Stimulated activated CD8-positive, alpha-beta memory T cell treated with anti-CD3 and anti-CD28 coated beads, Interleukin-7, amount 100 ng/mL, for 1 hour (primary cell): ENCODE measurements at places on chromosomes 13 and 19.

DNA sequence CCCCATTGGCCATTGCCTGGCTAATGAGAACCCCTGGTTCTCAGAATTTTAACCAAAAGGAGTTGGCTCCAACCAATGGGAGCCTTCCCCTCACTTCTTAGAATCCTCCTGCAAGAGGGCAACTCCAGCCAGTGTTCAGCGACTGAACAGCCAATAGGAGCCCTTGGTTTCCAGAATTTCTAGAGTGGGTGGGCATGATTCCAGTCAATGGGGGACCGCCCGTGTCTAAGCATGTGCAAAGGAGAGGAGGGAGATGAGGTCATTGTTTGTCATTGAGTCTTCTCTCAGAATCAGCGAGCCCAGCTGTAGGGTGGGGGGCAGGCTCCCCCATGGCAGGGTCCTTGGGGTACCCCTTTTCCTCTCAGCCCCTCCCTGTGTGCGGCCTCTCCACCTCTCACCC is 9.5 kb upstream of the SWSAP1 start:
- no peak for DNase-seq

- DNase-seq: no peak
Measured at GRCh38 chr13:90995614-90996013, 351.9 kb upstream of the MIR17HG start.

- no peak for DNase-seq
Measured at GRCh38 chr13:80334597-80335260, 6.2 kb downstream of the SPRY2 start.

- no peak for DNase-seq
Measured at GRCh38 chr19:40341601-40342482, 6.4 kb downstream of the C19orf47 start.

DNA sequence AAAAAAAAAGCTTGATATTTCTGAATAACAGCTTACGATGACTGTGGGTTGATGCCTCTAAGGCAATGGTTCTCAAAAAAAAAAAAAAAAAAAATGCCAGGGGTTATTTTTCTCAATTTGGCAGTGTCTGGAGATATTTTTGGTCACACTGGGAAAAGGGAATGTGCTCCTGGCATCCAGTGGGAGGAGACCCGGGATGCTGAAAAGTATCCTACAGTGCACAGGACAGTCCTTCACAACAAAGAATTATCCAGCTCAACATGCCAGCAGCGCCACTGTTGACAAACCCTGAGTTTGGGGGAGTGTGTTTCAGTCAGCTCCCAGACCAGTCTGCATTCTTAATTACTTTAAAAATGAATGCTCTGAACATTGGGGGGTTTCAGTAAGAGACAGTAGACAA is 54.5 kb downstream of the FLT3 start:
- DNase-seq: no peak

- no peak for DNase-seq
Measured at GRCh38 chr13:55359067-55359466, 1781.7 kb upstream of the PRR20A start.

GRCh38 chr13:49956131-49956530 is 20.0 kb upstream of the SPRYD7 start:
- no peak for DNase-seq

GRCh38 chr19:3979674-3980352 is 5.5 kb downstream of the EEF2 start:
- DNase-seq: no peak

DNA sequence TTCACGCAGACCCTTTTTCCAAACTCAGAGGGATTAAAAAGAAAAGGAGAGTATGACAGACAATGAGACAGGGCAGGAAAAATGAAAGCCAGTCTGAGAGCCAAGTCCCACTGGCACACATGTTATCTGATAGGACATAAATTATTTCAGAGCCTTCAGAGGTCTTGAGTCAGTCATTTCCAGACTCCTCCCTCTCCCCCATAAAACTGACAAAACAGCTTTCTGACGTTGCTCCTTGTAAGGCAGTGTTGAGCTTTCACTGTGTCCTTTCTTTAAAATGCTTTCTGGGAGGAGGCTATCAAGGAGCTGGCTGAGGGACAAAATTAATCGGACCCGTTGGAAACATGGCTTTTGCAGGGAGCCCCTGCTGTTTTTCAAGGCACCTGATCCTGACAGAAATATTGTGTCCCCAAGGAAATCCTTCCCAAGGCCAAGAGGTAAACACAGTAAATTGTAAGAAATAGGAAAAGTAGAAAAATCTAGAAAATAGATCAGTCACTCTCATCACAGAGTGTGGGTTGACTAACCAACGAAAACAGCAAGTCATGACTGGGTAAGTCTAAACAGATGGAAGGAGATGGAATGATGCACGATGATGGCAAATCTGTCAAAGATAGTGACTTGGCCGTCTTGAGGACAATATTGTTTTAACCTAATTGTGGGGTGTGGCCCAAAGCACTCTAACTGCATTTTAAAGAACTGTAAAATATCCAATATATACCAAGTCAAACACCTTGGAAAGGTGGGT is 89.7 kb downstream of the DCT start:
- DNase-seq: no peak

- peak; percentile 58 for DNase-seq
Measured at GRCh38 chr19:50368649-50369570, 3.5 kb upstream of the NAPSA start.

- no peak for DNase-seq
Measured at GRCh38 chr19:11813703-11814028, 407 bp upstream of the ZNF440 start.

GRCh38 chr13:113046883-113047244 is 58.7 kb upstream of the F7 start:
- no peak for DNase-seq

DNA sequence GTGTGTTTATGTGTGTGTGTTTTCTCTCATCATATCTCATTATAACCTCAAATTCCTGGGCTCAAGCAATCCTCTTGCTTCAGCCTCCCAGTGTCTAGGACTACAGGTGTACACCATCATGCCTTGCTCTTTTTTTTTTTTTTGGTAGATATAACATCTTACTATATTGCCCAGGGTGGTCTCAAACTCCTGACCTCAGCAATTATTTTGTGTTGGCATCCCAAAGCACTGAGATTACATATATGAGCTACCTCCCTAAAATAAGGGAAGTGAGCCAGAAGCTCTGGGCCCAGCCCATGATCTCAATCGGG is 448 bp upstream of the ZNF543 start:
- DNase-seq: no peak

DNA sequence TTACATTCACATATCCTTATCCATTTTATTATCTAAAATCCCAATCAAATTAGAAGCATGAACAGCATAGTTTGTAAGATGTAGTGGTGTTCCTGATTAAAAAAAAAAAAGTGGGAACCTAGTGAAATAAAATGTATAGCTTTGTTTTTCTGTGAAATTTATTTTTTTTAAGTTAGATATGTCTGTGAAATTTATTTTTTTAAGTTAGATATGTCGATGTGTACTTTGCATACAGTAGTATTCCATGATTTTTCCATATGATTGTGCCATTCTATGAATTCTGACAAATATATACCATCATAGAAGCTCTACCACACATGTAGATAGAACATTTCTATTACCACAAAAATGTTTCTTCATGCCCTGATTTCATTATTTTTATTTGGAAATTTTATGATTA is 6.0 kb upstream of the MAB21L1 start:
- DNase-seq: no peak

DNA sequence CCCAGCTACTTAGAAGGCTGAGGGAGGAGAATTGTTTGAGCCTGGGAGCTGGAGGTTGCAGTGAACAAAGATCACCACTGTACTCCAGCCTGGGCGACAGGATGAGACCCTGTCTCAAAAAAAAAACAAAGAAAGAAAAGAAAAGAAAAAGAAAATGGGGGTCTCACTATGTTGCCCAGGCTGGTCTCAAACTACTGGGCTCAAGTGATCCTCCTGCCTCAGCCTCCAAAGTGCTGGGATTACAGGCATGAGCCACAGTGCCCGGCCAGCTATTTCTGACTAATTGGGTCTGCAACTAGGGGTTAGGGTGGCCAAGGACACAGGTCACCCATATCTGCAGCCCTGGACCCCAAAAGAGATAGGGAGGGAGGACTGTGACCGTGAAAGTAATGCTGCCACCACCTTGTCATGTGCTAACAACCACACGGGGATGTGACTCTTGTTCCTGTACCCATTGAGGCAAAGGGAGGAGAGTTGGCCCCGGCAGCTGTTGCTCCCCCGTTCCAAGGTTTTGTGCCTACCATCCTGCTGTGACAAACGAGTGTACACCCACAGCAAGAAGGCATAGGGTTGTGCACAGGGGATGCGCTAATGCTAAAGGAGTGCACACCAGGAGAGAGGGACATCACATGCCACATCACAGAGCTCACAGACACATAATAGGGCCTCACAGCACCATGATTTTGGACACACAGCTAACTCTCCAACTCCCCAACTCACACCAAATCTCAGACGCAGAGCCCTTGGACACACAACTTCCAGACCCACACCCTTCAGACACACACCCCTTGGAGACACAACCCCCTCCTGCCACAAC is 619 bp downstream of the MEF2B start:
- DNase-seq: no peak

DNA sequence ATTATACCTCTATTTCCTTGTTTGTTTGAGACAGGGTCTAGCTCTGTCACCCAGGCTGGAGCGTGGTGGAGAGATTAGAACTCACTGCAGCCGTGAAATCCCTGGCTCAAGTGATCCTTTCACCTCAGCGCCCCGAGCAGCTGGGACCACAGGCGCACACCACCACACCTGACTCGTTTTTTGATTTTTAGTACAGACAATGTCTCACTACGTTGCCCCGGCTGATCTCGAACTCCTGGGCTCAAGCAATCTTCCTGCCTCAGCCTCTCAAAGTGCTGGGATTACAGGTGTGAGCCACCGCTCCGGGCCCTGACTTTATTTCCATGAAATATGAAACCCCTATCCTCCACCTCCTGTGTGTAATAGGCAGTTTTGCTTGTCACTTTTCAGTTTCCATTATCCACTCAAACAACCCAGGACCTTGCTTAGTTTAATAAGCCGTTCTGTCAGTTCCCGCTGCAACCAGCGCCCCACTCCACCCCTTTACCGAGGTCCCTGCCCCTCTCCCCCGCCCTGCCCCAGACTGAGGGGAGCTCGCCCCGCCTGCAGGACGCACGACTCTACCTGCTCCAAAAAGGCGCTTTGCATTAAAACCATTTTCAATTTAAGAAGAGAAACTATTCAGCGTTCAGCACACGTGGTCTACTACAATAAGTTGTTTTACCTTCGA is 16.9 kb downstream of the ZNF816 start:
- no peak for DNase-seq

GRCh38 chr19:40466219-40466984 is 399 bp upstream of the SPTBN4 start:
- DNase-seq: peak; percentile 41

DNA sequence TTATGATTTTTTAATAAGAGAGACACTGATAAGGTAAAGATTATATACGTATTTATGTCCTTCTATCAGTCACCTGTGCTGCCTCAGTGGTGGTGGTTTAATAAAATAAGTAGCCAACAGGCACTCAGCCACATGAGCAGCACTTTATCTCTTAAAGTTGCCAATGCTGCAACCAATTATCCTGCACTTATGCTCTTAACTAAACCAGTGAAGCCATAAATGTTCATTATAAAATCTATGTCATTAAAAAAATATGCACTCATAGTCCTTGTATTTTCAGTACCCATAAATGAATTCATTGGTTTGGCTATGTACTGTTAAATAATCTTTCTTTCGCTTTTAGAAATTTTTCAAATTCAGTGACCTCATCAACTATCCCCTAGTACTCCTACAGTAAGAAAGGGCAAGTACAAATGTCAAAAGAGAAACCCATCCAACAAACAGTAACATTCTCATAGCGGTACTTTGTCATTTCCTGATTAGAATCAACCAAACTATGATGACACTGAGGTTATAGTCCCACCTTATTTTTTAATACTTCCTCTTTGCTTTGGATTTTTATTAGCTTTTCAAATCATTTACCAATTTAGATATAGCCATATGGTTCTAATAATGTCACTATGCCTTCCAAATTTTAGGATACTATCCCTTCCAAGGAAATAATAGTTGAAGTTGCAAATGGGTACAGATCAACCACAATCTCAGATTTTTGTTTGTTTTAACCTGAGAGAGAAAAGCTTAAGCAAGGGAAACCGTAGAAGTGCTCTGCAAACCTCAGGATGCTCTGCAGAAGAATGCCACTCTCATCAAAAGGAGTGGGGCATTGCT is 190.9 kb downstream of the KLF12 start:
- no peak for DNase-seq

GRCh38 chr19:11196406-11197287 is 698 bp downstream of the KANK2 start:
- DNase-seq: no peak

DNA sequence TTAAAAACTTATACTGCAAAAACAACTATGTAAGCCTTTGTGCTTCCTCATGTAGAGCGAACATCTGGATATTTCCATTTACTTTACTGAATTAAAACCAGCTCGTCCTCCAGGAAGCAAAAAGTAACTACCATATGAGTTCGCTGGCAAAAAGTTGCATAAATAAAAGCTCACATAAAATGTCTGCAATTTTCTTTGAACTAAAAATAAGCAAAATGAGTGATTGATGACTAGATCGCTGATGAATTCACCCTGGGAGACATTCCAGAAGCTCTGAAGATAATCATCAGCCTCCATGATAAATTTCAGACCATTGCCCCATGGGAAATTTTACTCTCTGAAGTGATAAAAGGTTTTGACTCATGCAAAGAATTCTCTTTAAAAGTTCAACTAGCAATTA is 67.3 kb upstream of the SACS start:
- no peak for DNase-seq

GRCh38 chr13:113005997-113006396 is 37.0 kb downstream of the MCF2L start:
- DNase-seq: no peak

- no peak for DNase-seq
Measured at GRCh38 chr19:18068395-18068794, 18.3 kb downstream of the IL12RB1 start.

DNA sequence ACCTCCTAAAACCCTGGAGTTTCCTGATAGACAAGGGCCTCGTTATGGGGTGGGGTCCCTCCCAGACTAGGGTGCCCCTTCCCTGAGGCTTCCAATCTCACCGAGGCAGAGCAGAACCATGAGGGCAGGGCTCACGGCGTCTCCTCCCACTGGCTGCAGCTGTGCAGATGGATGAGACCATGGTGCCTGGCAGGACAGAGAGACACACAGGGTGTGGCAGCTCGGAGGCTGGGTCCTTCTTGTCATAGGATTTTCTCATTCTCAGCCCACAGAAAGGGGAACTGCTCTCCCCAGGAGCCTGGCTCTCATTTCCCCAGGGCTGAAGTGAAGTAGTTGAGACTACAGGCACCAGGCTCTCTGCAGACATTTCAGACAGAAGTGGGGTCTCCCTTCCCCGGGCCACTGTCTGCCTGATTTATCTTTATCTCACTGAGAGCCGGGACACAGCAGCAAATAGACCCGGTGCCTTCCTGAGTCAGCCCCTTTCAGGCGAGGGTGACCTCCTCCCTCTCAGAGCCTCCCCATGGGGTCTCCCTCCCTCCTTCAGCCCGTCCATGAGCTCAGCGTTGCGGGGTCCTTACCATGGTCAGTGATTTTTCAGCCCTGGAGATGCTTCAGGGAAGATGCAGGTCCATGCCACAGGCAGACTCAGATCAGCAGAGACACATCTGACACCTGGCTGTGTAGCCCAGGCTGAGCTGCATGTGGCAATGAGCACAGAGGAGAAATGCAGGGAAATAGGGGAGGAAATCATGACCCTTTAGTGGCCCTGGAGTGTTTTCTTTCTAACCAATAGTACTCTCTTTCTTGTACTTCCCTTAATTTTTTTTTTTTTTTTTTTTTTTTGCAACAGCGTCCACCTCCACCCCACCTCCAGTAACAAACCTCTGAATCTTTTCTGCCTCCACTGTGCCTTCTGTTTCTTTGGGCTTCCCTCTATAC is at the start of gene LILRA5:
Gene LILRA5, minus strand, starts transcription at position 731 of the 942 bp plus-strand sequence. Its CDS starts 147 bp downstream, at position 584.
- DNase-seq: no peak

GRCh38 chr13:39510316-39510695 is 92.7 kb downstream of the LHFPL6 start:
- DNase-seq: no peak
